ENCODE measurements at places on chromosomes 7 and 10.

GRCh38 chr7:103150192-103150591, 1.3 kb upstream of the NAPEPLD start:
- DNase-seq = no peak

DNA sequence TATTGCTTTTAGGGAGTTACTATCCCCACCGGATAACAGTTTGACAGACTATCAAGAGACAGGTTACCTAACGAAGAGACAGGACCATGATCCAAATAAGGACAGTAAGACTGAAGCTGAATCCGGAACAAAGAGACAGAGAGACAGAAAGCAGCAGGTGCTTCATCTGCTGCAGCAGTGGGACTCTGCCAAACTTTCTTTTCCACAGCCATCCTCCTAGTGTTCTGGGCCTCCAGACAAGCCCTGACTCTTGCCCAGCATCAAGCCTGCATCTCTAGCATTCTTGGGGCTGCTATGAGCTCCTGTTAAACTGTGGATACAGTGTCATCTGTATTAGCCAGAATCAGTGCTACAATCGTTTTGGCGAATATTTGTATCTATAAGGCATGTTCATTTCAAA, 761.7 kb downstream of the GRID1 start:
- DNase-seq = peak; percentile 3

DNA sequence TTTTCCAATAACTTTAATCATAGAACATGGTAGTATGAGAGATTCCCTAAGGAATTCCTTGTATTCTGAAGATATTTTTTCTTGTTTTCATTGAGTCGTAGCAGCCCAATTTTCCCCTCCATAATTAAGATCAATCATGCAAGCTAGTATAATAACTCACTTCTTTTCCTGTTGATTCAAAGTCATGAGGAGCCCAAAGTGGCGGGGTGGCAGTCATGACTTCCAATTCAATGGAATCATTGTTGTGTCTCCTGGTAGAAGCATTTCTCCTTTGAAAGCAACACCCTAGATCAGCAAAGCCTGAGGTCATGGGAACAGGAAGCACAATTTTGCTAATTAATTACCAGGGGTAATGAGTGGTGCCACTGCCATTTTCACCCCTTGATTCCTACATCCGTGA, 77.6 kb upstream of the MAGI2 start:
- no peak for DNase-seq

DNA sequence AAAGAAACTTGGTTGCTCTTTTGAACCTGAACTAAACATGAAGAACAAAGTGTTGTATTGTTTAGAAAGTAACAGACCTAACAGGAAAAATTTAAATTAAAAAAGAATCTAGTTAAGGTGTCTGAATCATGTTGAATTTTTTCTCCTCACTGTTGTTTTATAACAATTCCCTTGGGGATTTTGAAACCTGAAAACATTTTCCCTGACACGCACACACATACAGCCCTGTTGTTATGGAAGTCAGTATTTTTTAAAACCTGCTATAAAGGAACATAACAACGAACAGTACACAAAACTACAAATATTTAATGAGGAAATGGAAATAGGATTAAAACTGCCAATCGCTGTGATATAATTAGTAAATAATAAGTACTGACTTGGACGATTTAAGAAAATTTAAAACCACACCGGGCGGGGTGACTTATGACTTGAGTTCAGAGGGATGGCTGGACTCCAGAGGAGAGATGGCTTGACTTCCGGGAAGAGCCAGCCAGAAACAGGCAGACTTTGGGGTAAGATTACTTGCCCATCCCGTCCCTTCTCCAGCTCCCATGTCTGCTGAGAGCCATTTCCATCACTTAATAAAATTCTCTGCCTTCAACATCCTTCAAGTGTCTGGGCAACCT, 16.2 kb upstream of the SPOCK2 start:
- no peak for DNase-seq

GRCh38 chr7:132777956-132778355, 201.7 kb upstream of the PLXNA4 start:
- no peak for DNase-seq

DNA sequence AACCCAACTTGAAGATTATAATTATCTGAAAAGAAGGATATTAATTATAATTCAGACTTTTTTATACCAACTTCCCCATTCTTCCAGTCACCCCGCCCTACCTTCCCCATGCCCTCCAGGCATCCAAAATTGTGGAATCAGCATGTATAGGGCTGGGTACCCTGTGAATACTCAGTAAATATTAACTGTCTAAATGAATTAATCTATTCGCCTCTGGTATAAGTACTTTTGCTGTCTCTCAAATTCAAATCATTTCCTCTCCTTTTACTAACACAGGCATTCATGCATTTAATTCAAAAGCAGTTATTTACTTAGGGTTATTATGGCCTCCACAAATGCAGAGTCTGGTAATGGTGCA, 26.5 kb upstream of the GOT1 start:
- no peak for DNase-seq

DNA sequence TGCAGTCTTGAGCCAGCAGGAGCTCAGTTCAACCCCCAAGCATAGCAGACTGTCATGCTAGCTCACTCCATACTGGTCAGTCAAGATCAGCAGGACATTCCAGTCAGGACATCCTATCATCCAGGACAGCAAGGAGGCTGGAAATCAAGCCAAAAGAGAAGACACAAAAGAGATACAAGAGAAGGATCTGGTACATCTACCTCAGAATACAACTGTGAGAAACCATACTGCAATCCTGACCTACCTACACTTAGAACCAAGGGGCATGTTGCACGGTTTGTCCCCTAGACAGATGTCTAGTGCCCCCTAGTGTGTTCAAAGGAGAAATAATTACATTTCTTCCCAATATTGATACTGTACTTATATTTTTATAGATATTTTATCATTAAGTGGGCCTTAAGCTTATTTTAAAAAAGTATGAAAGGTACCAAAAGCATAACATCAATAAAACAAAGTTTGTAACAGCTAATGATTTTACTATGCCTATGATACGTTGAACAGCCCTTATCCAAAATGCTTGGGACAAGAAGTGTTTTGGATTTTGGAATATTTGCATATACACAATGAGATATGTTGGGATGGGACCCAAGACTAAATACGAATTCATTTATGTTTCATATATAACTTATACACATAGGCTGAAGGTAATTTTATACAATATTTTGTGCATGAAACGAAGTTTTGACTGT, 26.7 kb downstream of the ERCC6 start:
- DNase-seq = no peak

DNA sequence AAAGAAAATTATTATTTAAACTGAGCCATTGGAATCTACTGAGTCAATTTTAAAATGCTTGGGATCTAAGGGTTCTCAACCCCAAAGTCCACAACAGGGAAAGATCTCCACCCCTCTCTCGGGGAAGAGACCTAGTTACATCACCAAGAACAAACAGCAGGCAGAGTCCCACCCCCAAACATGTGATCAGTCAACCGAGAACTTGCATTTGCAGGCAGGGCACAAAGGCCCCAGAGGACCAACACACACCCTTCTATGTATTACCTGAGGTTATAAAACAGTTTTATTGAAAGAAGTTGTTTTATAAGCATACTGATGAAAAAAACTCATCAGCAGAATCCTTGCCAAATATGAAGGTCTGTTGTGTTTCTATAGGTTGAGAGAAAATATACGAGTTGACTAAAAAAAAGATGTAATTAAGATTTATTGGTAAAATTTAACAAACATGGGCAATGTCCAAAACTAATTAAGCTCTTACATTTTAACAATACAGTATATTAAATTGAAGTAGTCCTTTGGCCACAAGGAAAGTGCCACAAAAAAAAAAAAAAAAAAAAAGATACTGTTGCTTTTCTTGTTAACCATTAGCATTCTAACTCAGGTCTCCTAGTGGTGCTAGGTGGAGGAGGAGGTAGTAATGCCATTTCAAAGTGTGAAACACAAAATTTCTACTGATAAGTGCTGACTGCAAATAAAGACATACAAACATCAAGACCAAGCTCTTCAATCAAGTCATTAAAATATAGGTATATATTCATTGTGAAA, 975 bp upstream of the USP54 start:
- DNase-seq = peak; percentile 90

- DNase-seq = no peak
Measured at GRCh38 chr10:1268831-1269230, 212.6 kb downstream of the WDR37 start.

- DNase-seq = no peak
Measured at GRCh38 chr10:102837230-102837721, at the start of gene CYP17A1. Gene CYP17A1 (minus strand): TSS chr10:102837413. CDS start chr10:102837361, 52 bp downstream.

GRCh38 chr10:128850647-128851046, 616.4 kb upstream of the MGMT start:
- DNase-seq = no peak

GRCh38 chr7:115637128-115637527, 393.4 kb downstream of the TFEC start:
- DNase-seq = no peak

GRCh38 chr10:106467506-106467905, 697.0 kb downstream of the SORCS1 start:
- peak; percentile 49 for DNase-seq

DNA sequence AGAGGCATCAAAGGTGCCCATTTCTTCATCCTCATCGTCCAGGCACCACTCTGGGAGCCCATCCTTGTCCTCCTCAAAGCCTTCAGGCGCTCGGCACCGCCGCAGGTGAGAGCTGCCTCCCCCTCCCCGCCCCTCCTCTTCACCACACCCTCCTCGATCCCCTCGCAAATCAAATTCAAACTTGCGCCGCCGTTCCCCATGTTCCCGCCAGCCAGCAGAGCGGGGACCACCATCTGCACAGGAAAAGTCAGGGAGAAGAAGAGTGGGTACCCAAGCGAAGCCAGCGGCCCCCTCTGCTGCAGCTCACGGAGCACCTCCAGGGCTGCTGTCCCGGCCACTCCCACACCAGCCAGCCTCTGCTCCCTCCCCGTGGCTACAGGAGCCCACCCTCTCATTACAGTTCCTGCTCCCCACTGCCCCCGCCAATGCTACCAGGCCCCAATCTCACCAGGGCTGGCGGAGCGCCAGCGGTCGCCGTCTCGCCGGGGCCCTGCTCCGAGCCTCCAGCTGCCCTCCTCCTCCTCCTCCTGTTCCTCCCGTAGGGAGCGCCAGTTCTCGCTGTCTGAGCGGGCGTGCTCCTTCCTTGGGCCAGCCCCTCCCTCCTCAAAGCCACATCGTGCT, 7.7 kb downstream of the GIGYF1 start:
- DNase-seq = no peak

DNA sequence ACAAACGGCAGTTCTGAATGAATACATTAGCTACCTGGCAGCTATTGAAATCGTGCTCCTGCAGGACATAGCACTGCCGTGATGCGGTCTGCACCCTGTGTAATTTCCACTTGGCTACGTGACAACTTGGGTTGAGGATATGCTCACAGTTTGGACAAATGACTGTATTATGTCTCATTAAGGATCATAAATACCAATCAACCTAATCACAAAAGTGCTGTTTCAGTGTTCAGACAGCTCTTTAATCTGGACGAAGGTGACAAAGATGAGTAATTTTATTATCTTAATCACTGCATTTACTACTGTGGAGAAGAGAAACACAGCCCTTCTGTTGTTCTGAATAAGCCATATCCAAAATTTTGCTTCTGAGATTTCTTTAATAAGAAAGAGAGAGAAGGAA, 210.8 kb upstream of the PFKP start:
- no peak for DNase-seq

- no peak for DNase-seq
Measured at GRCh38 chr10:86164174-86164774, 202.3 kb downstream of the GRID1 start.

DNA sequence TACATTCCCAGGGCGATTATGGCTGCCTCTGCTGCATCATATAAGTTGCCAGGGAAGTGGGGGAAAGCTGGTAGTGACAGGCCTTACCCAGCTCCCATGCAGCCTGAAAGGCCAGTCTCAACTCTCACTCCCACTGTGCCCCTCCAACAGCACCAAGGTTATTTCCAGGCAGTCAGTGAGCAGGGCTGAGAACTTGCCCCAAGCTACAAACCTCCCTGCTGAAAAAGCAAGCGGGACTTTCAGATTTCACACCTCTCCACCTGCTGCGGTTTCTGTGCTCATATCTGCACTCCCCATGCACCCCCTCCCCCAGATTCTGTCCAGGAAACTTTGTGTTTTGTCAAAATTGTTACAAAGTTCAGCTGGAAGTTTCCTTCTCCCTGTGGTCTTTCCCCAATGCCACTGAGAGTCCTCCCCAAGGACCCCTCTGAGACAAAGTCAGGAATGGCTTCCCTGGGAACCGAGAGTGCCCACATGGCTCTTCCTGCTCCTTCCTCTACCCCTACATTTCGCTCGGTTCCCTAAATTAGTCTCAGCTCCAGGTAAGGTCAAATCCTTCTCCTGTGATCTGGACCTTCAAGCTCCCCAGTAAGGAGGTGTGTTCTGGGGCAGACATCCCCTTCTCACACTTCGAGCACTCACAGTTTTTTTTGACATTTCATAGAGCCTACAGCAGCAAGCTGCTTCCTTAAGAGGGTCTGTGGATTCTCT, 25.3 kb upstream of the WNT2 start:
- no peak for DNase-seq

GRCh38 chr7:1719913-1720312, 49.8 kb downstream of the ELFN1 start:
- DNase-seq = no peak

DNA sequence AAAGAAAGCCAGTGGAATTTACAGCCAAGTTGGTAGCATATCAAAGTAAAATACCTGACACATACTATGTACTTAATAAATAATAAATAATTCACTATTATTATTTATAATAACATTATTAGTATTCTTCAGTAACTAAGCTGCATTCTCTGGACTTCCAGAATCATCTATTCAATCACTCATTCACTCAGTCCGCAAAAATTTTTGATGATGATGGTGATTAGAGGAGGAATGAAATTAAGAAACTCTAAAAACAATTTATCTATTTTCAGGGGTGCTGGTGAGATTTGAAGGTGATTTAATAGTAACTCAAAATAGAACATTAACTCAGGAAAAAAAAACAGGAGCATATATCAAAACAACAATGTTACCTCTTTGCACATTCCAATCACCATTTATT, 3.2 kb upstream of the LIPN start:
- DNase-seq = no peak
